ENCODE measurements at places on chromosomes 1 and 21. TPM values are rescaled to one million over a fixed set of nuclear protein-coding genes. Genes with fewer than 3 reads are reported as not detected.

The PTPRC gene
- total RNA-seq: 12.3 TPM

The HCRTR1 gene
- total RNA-seq: not detected

The TTC39A gene
- 5.2 TPM for total RNA-seq

The OR2AK2 gene
- total RNA-seq: not detected

The L1TD1 gene
- total RNA-seq: 1.1 TPM

The LDLRAD2 gene
- 3.5 TPM for total RNA-seq

The TTC34 gene
- 0.27 TPM for total RNA-seq

The CELA3B gene
- not detected for total RNA-seq

The SETD4 gene
- 37.1 TPM for total RNA-seq

The GJB3 gene
- 1.6 TPM for total RNA-seq

The FMOD gene
- total RNA-seq: 137 TPM

The ASPM gene
- 20.5 TPM for total RNA-seq

All from camera-type eye (tissue), 1 donor.